Lung (tissue), 17 donors: ENCODE measurements at places on chromosomes 16 and 17.

GRCh38 chr16:27921134-27921533 is 142.4 kb downstream of the GSG1L start:
- no peak for DNase-seq

DNA sequence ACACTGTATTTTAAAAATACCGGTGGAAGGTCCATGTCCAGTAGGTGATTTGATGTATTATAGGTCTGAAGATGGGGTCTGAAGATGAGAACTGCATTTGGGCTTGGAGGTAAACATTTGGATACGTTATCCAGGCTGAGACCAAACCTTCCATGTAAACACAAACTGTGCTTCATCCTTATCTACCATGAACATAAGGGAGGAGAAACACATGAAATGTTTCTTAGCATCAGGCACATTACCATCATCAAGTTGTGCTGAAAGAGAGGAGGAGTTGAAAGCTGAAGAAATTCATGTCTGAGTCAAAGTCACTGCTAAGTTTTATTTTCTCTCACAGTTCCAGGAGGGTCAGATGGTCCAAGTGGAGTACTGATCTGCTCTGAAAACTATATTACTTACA is 11.4 kb downstream of the SF3B3 start:
- no peak for DNase-seq

DNA sequence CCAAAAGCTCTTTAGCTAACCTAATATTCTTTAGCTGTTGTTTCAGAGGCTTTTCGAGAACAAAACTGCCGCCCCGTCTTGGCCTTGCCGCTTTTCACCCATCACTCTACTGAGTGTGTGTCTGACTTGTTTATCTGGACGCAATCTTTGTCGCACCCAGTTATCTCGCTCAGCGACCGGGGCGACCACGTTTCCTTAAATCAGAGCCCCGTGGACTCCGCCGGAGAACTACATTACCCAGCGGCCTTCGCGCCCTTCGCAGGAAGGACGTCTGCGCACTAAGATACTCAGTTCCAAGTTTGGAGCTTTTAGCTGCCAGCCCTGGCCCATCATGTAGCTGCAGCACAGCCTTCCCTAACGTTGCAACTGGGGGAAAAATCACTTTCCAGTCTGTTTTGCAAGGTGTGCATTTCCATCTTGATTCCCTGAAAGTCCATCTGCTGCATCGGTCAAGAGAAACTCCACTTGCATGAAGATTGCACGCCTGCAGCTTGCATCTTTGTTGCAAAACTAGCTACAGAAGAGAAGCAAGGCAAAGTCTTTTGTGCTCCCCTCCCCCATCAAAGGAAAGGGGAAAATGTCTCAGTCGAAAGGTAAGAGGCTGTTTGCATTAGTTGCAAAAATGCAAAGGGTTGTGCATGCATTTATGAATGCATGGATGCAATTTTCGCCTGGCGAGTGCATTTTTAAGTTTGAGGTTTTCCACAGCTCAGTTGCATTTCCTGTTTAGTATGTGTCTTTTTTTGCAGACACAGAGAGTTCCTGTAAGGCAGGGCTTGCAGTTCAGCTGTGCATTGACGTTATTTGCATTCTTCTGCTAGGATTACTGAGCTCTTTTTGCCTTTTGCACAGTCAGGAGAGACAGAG is at the start of gene MAP2K6:
TSS of gene MAP2K6 (plus strand) at position 290 of the 867 bp plus-strand sequence. CDS start at position 578, 288 bp downstream.
- DNase-seq: peak; percentile 93

DNA sequence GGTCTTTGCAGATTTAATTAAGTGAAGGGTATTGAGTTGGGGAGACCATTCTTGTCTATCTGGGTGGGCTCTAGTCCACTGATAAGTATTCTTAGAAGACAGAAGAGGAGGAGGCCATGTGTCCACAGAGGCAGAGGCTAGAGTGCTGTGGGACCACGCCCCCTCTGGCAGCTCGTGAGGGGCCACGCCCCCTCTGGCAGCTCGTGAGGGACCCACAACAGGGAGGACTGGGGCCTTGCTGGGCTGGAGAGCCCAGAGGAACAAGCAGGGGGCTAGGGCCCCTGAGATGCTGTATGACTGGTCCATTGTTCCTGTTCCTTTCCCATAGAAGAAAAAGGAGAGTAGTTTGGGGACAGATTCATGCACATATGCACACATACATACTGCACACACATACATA is 106.8 kb downstream of the METRNL start:
- DNase-seq: peak; percentile 67

GRCh38 chr17:51947160-51947735 is 211.3 kb downstream of the CA10 start:
- no peak for DNase-seq

DNA sequence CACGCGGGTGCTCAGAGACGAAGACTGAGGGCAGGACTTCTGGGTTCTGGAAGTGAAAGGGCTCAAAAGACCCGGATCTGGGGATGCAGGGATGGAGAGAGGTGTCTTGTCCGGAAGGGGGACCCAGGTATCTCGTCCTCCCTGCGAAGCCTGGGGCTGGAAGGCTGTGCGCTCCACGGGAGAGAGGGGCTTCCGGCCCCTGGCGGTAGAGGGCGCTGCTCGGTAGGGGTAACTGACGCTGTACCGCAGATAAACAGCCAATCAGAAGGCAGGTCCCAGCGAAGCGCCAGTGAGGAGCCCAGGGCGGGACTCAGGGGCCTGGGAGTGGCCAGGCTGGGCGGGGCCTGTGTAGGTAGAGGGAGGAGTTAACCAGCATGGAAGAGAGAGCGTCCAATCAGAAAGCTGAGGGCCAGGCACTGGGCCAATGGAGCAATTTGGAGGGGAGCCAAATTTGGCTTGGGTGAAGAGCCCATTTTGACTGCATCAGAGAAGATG is 804 bp downstream of the TGFB1I1 start:
- peak; percentile 96 for DNase-seq

GRCh38 chr16:50114357-50115129 is 38.6 kb upstream of the TENT4B start:
- DNase-seq: no peak

DNA sequence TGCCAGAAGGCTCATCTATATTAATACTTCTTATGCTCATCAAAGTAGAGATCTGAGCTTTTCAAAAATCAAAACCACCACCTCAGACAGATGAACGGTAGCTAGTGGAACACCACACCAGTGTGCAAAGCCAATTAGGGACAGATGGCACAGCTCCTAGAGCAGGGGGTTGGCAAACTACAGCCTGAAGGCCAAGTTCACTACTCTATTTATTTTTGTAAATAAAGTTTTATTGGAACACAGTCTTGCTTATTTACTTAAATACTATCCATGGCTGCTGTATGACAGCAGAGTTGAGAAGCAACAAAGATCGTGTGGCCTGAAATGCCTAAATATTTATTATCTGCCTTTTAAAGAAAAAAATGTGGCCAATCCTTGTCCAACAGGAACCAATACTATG is 56.8 kb downstream of the AMFR start:
- DNase-seq: no peak

DNA sequence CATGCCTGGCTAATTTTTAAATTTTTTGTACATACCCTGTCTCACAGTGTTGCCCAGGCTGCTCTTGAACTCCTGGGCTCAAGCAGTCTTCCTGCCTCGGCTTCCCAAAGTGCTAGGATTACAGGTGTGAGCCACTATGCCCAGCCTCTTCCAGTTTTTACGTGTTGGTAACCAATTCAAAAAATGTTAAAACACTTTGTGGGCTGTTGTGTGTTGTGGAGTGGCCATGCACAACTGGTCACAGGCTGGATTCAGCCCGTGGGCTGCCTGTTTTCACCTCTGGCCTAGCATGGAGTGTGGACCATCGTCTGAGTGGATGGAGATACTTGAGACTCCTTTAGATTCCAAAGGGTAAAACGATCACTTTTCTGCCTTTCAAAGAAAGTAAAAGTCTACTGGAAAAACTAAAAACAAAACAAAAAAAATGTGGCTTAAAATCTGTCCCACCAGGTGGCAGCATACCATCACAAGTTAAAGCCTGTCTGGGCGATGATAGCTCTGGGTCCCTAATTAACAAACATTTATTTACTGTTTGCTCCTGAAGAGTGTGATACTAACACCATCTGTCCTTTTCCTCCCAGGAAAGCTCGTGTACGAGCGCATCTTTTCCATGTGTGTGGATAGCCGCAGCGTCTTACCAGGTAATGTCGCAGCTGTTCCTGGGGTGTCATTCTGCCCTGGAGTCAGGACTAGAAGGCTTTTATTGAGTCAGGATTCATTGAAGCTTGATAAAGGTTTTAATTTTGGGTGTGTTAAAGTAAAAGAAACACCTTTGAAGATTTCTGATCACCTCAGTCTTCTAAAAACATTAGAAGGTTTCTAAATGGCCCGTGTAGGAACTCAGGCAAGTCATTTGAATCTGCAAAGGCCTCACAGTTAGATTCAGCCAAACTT is 45.8 kb downstream of the VPS35L start:
- DNase-seq: peak; percentile 45
